ENCODE measurements at places on chromosomes 5 and 9.

DNA sequence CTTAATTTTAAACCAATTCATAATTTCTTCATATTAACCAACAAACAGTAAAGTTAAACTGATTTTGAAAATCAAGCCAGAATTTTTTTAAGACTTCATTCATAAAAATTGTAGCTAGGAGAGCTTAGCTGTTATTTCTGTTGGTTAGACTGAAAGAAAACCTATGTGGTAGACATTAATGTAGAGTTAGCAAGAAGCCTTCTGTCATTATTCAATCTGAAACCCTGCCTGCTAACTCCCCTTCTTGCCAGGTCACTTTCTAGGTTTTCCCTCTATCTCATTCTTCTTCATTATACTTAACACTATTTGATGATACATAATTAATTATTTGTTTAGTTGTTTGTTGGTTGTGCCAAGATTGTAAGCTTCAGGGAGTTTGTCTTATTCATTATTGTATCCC is 304.3 kb upstream of the MEF2C start:
- no peak for DNase-seq

DNA sequence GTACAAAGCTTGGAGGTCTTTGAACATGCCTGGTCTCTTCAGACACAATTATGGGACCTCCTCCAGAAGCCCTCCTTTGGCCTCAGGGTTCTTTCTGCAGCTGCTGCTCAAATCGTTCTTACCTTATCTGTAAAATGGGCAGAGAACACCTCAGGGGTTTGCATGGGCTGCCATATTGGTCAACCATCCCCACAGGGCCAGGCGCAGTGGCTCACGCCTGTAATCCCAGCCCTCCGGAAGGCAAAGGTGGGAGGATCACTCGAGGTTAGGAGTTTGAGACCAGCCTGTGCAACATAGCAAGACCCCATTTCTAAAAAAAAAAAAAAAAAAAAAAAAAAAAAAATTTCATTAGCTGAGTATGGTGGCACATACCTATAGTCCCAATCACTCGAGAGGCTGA is 29.1 kb upstream of the TCF7 start:
- DNase-seq, result no peak

GRCh38 chr5:157748760-157749461 is 5.4 kb downstream of the LSM11 start:
- no peak for DNase-seq

DNA sequence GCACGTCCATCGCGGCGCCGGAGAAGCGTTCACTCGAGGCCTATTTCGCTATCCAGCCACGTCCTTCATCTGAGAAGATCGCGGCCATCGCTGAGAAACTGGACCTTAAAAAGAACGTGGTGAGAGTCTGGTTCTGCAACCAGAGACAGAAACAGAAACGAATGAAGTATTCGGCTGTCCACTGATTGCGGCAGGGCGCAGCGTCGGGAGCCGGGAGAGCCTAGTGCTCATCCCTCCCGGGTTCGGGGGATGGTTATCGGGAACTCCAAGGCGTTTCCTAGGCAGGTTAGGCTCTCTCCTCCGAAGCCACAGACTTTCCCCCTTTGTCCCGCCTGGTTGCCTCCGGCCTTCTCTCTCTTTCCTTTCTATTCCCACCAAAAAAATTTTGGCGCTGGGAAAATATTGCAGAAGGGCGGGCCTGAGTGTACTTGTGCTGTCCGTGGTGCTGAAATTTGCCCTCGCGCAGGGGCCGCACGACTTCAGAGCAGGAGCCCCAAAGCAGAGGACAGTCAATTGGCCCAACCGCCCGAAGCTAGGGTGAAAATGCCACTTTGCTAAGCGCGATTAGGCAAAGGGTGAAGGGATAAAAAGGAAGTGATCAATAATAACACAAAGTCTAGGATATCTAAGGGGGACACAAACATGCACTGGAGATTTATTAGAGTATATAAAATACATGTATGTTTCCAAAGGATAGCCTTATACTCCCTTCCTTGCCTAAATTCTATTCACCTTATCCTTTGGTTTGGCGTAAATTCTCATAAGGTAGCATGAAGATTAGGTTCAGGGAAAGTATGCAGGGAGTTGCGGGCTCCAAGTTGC is 1.8 kb downstream of the POU4F3 start:
- DNase-seq, result no peak

DNA sequence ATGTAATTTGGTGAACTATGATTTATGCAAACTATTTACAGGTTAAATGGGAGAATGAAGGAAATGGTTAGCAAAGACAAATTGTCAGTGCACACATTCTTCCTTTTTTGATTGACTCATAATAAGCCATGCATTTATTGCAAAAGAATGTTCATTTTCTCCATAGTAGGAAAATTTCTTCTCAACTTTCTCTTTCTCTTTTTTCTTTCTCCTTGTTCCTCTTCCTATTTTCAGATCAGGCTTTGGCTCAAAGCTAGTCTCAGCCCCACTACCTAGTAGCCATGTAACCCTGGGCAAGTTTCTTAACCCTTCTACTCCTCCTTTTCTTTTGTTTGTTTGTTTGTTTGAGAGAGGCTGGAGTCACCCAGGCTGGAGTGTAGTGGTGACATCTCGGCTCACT is 156.6 kb downstream of the PIK3R1 start:
- DNase-seq, result no peak

DNA sequence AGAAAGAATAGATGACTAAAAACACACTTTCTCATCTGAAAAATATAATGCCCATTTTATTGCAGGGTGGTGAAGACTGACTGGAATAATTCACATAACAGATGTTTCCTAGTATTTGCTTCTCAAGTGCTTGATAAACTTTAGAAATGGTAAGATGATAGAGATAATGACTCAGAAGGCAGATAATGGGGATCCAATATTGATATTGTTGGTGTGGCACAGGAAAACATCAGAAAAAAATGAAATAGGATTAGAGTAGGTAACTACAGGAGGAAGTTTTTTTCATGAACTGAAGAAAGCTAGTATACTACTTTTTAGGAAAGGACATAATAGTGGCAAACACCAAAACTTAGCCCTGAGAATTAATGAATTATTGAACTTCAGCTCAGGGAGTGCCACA is 20.2 kb upstream of the F2RL2 start:
- DNase-seq, result no peak

GRCh38 chr9:78928625-78929405 is 631.9 kb downstream of the PSAT1 start:
- DNase-seq, result no peak
